M059J (cell line): ENCODE measurements at places on chromosomes 4 and X. TPM values are rescaled to one million over a fixed set of nuclear protein-coding genes. Genes with fewer than 3 reads are reported as not detected.
A peak's percentile ranks its signal among the peaks of the same experiment; 100 is the strongest.

ZNF185 gene
- total RNA-seq, result 4.9 and 6.5 TPM in 2 replicates

DNA sequence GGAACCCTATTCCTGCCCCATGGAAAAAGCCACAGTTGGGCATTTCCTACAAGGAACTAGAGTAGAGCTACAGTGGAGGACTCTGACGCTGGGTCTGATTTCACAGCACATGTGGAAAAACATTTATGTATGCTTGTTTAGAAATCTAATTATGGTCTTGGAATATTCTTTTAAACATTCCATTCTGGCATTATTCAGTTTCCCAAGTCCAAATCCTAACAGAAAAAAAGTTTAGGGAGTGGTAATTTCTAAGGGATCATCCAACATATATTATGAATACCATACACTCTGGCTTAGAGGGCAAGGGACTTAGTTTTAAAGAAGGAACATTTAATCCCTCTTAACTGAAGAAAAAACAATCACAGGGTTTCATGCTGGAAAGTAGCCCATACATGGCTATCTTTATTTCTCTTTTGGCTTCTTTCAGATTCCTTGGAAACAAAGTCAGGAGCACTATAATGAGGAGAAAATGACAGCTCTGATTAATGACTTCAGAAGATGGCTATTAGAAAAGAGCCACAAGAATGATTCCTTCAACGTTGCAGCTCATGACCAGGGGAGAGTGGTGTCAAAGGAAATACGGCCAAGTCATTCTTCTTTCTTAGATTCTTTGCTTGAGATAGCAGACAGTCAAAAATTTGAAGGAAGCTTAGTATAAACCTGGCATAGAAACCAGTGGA is 56.1 kb downstream of the CNGA2 start:
- DNase-seq, result peak; percentile 78

DNA sequence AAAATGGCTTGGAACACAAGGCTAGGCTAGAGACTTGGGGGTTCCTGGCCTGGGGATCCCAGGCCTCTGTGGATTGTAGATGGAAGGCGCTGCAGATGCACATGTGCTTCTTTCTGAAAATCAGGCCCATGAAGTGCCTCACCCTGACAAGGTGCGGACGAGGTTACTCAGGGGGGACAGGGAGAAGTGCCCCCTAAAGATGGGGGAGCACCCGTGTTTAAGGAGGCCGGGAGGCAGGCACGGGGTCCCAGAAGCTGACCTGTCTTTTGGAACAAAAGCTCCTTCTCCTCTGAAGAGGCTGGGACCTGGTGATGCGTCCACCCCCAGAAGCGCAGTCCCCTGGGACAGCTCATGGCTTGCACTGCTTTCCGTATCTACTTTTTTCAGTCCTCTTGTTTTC is 2.4 kb downstream of the PDZD4 start:
- no peak for DNase-seq

DNA sequence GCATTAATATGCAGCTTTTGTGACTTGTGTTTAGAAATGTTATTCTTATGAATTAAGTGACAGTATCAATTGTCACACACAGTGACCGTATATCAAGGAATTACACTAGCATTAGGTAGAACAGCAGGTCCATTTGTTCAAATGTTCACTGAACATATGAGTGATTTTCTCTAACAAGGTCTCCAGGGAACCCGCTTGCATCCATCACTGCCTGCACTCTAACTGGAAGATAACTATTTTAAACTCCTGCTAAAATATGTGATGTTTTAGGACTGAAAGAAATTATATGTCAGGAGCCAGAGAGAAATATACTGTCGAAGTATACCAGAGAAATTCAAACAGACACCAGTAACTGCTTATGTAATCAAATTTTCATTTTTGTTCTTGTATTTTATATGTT is 1395.7 kb downstream of the PCDH18 start:
- no peak for DNase-seq

GRCh38 chrX:116873671-116874070 is 410.9 kb upstream of the CT83 start:
- peak; percentile 73 for DNase-seq

PNMA6A gene
- total RNA-seq, result not detected in 2 replicates

DNA sequence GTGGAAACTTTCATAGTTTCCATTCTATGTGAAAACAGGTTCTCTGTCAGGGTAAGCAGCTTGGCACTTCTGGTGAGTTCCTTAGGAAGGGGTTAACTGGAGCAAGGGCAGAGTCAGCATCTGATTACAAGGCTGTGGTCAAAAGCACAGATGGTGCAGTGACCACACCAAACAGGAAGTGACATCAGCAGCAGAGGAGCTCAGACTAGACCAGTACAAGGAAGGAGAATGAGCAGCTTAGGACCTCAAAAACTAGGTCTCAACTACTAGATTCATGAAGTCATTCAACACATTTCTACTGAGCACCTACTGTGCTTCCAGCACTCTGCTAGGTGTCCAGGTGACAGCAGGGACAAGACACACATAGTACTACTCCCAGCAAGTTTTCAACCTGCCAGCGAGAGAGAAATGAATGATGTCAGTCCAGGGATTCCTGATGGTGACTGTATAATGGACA is 130.2 kb downstream of the AMELX start:
- DNase-seq, result peak; percentile 85
